Cortex of kidney (tissue), 1 donor: ENCODE measurements at places on chromosomes 5 and 9.

- DNase-seq: no peak
Observed at GRCh38 chr5:91976451-91976850, 593.3 kb upstream of the ARRDC3 start.

DNA sequence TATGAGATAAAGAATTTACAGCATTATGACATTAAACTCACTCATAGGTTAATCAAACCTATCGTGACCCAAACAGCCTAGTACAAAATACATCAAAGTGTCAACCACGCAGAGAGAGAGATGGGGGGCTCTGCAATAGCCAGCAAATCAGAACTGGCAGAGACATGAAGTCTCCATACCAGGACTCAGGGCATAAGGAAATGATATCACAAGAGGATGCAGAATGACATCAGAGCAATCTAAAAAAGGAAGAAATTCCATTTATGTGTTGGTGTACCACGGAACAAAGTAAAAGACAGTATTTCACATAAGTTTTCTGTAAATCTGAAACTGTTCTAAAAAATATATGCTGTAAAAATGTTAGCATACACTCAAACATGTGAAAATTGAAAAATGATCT lies 24.6 kb downstream of the BICD2 start:
- DNase-seq: no peak

DNA sequence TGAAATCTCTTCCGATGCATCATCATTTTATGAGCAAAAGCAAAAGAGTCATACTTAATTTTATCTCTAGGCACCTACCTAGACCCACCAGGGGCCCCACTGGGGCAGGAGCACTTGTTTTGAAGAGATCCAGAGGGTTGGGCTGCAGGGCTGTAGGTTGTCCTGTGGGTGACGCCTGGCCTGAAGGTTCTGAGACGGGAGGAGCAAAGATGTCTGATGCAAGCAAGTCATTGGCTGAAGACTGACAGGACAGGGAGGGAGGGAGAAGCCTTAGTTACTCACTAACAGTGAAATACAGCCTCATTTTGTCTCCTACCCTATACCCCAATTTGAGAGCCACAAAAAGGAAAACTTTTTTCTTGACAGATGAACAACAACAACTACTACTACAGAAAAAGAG lies 17.1 kb upstream of the C9 start:
- DNase-seq: no peak

DNA sequence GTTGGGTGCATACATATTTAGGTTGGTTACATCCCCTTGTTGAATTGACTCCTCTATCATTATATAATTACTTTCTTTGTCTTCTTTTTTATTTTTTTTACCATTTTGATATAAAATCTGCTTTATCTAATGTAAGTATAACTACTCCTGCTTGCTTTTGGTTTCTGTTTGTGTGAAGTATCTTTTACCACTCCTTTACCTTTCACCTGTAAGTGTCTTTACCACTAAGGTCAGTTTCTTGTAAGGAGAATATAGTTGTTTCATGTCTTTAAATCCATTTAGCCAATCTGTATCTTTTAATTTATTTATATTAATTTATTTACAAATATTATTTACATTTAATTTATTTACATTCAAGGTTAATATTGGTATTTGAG lies 33.0 kb downstream of the INSL4 start:
- no peak for DNase-seq

GRCh38 chr5:113064806-113065205 lies 88.2 kb downstream of the DCP2 start:
- no peak for DNase-seq

- no peak for DNase-seq
Observed at GRCh38 chr9:38003946-38004808, 64.8 kb downstream of the SHB start.

DNA sequence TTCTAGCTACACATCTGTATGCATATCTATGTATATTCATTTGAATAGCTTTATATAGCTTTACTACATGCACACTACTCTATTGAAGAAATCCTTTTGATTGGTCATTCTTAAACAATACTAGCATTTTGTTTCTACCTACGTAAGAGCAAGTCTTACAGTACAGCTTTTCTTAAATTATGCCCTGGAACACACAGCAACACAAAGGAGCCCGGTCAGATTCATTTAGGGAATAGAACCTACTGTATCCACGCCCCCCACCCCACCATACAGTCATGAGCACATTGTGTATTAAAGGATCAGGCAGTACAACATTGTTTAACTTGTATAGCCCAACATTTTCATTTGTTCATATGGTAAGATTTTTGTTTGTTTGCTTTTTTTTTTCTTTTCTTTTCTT lies 162.8 kb downstream of the GIN1 start:
- no peak for DNase-seq

GRCh38 chr5:74361406-74362358 lies 278.8 kb downstream of the ENC1 start:
- DNase-seq: no peak

- DNase-seq: no peak
Observed at GRCh38 chr5:59487772-59488729, 405.5 kb downstream of the PDE4D start.

- no peak for DNase-seq
Observed at GRCh38 chr5:17056141-17056631, 120.1 kb upstream of the MYO10 start.

DNA sequence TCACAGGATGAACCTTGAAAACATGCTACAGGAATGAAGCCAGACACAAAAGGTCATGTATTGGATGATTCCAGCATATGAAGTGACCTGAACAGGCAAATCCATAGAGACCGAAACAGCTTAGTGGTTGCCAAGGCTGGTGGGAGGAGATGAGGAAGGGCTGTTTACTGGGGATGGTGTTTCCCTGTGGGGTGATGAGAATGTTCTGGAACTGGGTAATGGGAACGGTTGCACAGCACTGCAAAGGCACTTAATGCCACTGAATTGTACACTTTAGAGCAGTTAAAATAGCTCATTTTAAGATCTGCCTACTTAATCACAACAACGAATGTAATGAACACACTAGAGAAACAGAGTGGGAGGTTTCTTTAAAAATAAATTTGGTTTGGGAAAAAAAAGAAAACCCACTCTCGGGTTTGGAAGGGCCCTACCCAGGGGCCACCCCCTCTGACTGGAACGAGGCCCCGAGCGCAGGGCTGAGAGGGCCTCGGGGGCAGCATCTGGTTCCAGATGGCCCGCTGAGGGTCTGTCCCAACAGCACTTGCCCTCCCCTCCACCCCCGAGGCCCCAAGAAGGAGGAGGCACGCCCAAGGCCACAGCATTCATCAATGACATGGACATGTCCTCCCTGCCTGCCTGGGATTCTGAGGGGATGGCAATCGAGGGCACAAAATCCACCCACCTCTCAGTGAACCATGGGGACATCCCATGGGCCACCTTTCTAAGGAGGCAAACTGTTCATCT lies 31.7 kb downstream of the SARDH start:
- no peak for DNase-seq

DNA sequence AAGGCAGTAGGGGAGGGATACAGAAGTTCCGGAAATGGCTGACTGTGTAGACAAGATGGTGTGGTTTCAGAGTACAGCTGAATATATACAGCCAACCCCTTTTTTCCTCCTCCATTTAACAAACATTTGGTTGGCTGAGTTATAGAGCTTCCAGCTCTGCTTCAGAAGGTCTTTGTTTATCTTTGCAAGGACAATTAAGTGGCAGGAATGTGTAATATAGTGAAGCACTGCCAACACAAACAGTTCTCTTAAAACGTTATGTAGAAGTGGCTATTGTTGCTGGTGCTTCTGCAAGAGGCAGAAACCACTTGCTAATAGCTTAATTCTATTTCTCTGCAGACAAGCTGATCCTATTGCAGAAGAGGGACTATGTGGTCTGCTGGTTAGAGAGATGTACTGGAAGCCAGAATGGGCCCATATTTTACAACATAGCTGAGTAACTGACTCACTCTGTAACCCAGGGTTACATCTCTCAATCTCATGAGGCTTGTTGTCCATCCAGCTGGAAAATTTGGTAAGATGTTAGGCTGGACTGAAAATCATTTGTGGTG lies 62.7 kb upstream of the OSMR start:
- DNase-seq: no peak

DNA sequence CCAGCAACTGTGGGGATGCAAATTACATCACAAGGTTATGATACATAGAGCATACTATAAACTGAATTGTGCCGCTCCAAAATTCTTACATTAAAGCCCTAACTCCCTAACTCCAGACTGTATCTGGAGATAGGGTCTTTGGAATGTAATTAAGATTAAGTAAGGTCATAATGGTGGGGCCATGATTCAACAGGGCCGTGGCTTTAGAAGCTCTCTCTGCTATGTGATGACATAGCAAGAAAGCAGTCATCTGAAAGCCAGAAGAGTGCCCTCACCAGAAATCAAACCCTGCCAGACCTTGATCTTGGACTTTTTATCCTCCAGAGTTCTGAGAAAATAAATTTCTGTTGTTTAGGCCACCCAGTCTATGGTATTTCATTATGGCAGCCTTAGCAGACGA lies 123.9 kb downstream of the FBXL17 start:
- no peak for DNase-seq

DNA sequence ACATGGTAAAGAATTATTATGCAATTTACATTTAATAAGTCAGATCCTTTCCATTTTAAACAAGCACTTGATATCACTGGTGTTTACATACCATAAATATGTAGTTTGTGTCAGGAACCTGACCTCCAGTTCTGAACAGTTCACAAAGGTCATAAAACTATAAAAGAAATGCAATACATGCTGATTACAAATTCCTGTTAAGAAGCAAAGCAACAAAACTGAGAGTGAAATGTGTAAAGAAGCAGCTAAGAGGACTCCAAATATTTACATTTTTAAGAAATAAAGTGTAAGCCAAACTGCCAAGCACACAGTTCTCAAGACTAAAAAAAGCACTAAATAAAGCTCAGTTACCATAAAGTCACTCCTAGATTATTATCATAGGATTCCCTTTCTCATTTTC lies 17.4 kb upstream of the SCAI start:
- DNase-seq: no peak

- no peak for DNase-seq
Observed at GRCh38 chr5:7325975-7326913, 69.7 kb upstream of the ADCY2 start.

GRCh38 chr5:111680737-111681413 lies 76.1 kb downstream of the NREP start:
- DNase-seq: no peak

DNA sequence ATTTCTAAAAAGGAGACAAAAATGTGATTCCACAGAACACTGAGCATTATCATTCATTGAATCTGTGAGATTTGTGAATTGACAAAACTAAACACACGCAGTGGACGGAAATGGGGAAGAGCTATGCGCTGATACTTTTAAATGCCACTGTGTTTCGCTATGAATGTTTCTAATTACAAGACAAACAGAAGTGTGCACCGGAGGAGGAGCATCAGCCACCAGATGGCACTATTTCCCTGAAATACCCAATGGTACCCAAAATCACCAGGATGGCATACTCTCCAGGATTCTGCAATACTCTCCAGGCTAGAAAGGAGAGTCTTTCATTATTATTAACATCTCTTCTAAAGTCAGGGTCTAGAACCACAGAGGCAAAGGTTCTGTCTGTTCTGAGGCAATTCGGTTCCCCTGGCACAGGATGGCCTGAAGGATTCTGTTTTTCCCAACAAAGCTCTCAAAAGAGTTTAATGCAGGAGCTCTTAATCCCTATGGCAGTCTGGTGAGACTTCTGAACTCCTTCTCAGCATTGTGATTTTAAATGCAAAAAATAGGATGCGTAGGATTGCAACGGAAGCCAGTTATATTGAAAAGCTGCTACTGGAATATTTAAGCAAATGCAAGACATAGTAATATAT lies 13.8 kb upstream of the PUM3 start:
- DNase-seq: no peak

GRCh38 chr5:118228489-118228888 lies 759.9 kb downstream of the DTWD2 start:
- no peak for DNase-seq

DNA sequence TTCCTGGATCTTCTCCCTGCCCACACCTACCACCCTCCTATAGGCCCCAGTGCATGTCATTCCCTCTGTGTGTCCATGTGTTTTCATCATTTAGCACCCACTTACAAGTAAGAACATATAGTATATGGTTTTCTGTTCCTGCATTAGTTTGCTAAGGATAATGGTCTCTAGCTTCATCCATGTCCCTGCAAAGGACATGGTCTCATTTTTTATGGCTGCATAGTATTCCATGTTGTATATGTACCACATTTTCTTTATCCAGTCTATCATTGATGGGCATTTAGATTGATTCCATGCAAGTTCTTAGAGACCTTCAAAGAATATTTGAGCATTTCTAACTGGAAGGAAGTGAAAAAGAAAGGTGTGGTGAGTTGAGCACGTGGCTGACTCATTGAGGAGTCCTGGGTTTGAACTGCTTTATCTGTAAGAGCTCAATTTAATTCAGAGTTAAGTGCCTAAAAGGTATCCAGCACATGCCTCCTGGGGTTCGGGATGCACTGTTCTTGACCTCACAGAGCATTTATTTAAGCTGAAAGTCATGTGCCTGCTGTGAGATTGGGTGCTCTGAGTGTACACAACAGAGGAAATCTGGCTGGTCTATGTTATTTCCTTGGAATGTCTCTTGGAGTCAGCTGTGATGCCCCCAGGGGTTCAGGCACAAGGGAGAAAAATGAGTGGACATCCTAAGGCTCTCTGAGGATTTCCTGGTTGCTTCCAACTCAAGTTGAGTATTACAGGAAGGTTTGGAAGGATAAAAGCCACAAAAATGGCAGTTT lies 56.4 kb downstream of the SH3GL2 start:
- DNase-seq: no peak

- DNase-seq: no peak
Observed at GRCh38 chr9:95504053-95504963, 12.5 kb downstream of the PTCH1 start.

GRCh38 chr9:115155037-115155436 lies 37.1 kb upstream of the TNC start:
- no peak for DNase-seq

GRCh38 chr9:69173891-69174615 lies at the start of gene TJP2:
TJP2 (plus strand) TSS chr9:69174277; CDS start chr9:69174373, 96 bp downstream.
- peak; percentile 20 for DNase-seq

GRCh38 chr5:148820461-148821395 lies 5.7 kb upstream of the ADRB2 start:
- DNase-seq: no peak

GRCh38 chr5:54197018-54197417 lies 113.4 kb downstream of the ARL15 start:
- DNase-seq: no peak

- DNase-seq: no peak
Observed at GRCh38 chr9:129460323-129461261, 160.3 kb downstream of the C9orf50 start.

DNA sequence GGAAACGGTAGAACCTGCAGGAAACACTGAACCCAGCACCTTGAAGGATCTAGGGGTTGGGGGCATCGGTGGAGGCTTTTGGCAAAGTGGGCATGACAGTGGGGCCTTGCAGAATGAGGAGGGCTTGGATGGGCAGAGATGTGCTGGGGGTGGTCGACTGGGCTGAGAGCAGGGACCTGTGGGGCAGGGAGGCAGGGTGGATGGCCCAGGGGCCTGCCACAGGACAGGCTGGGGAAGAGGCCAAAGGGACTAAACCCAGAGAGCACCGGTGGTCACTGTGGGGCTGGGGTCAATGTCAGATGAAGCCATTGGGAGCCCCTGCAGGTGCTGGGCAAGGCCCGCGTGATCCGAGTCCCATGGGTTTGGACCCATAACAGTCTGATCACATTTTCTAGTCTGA lies 175.3 kb downstream of the DAB2IP start:
- no peak for DNase-seq
